Hematopoietic multipotent progenitor cell treated with erythropoietin and hydrocortisone succinate and interleukin-3 and kit ligand, for 17 days (in vitro differentiated cells): ENCODE measurements at places on chromosomes 2 and 18.

DNA sequence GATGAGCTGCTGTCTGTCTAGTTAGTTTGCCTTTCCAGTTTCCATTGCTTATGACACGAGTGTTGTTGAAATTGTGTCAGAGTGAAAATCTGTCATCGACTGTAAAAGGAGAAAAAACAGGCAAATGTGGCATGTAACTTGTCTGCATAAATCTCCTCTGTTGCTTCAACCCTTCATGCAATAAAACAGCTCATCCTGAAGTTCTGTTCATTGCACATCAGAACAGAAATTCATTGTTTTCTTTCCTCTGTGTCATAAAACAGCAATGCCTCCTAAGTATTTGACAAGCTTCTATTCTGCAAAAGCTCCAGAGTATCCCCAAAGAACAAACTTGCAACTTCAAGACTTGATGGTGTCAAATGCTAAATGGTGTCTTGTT lies 432.1 kb downstream of the MEIS1 start:
- DNase-seq, result no peak

DNA sequence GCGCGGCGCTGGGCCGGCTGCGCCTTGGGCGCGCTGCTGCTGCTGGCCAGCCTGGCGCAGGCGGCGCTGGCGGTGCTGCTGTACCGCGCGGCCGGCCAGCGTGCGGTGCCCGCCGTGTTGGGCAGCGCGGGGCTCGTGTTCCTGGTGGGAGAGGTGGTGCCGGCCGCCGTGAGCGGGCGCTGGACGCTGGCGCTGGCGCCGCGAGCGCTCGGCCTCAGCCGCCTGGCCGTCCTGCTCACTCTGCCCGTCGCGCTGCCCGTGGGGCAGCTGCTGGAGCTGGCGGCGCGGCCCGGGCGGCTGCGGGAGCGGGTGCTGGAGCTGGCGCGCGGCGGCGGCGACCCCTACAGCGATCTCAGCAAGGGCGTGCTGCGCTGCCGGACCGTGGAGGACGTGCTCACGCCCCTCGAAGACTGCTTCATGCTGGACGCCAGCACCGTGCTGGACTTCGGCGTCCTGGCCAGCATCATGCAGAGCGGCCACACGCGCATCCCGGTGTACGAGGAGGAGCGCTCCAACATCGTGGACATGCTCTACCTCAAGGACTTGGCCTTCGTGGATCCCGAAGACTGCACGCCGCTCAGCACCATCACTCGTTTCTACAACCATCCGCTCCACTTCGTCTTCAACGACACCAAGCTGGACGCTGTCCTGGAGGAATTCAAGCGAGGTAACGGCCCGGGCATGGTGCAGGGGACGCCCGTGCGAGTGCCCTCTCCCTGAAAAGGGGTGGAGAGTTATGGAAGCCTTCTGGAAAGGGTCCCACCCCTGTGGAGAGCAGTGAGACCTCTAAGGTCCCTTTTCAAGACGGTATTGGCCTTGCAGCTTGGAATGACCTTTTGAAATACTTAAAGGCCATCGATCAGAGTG lies 1.0 kb downstream of the CNNM3 start:
- no peak for DNase-seq

DNA sequence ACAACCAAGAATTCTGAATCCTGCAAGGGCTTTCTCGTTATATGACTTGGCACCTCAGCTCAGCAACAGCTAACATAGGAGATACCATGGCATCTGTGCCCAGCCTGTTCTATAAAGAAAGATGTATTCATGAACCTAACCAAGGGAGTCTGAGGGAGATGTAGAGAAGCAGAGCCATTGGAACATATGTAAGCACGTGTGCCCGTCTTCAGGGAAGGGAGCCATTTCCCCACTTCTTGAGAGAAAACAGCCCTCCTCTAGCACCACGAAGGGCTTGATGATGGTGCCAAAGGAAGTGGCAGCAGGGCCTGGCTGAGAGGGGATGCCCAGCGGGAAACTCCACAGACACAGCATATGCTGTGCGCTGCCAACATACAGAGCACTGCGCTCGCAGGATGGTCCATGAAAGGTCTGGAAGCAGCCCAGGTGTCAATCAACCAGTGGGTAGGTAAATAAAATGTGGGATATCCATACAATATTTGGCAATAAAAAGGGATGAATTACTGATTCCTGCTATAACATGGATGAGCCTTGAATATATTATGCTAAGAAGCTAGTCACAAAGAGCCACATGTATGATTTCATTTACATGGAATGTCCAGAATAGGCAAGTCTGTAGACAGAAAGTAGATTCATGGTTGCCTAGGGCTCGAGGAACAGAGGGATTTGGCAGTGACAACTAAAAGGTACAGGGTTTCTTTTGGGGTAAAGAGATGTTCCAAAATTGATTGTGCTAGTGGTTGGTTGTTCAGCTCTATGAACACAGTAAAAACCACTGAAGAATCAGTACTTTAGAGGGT lies 16.1 kb downstream of the TMEM247 start:
- no peak for DNase-seq

DNA sequence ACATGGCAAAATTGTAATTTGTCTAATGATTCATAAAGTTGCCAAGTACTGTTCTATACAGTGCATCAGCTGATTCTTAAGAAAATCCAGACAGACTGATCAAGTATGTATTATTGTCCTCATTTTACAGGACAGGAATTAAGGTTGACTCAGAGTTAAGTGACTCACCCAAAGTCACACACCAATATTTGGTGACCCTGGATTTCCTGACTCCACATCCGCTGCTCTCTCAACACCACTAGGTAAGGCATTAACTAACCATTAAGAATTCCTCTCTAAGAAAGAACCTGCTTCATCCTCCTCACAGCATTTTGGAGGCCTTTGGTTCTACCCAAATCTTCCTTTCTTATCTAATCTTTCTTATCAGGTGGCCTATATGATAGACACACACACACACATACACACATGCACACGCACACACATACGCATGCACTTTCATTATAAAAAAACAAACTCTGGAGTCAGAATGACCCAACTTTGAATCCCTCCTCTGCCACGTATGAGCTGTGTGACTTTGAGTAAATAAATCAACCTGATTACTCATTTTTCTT lies 150.8 kb downstream of the ANKRD44 start:
- no peak for DNase-seq

GRCh38 chr18:8899000-8899399 lies 193.6 kb downstream of the MTCL1 start:
- DNase-seq, result no peak

DNA sequence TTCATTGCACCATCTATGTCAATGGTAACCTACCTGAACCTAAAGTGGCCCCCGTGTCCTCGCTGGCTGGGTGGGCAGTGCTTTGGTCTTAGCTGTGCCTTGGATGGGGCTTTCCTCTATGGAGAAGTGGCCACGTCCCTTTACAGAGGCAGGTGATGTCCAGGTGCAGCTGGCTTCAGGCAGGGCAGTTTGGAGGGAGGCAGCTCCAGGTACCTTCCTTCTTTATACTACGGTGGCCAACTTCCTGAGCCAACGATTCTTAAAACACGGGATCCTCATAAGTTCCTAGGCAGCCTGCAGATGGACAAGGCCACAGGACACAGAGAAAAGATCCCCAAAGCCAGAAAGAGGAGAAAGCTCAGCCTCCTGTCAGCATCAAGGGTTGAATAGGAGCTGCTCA lies 517.3 kb upstream of the HS6ST1 start:
- DNase-seq, result no peak

DNA sequence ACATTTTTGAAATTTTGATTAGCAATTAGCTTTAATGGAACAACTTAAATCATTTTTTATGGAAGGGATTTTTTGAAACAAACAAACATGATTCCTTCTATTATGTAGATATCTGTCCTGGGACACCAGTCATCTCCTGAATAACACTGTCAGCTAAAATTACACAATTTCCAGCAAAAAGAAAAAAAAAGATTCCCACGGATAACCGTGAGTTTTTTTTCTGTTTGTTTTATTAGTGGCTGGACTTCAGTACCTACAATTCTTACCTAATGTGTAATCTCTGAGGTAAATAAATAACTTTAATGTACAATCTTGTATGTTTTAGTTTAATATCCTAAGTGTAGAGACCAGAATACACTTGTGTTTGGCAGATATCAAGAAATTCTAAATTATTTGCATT lies 126.6 kb upstream of the KYNU start:
- DNase-seq, result no peak

GRCh38 chr2:64697297-64698176 lies 43.8 kb upstream of the SERTAD2 start:
- DNase-seq, result no peak

DNA sequence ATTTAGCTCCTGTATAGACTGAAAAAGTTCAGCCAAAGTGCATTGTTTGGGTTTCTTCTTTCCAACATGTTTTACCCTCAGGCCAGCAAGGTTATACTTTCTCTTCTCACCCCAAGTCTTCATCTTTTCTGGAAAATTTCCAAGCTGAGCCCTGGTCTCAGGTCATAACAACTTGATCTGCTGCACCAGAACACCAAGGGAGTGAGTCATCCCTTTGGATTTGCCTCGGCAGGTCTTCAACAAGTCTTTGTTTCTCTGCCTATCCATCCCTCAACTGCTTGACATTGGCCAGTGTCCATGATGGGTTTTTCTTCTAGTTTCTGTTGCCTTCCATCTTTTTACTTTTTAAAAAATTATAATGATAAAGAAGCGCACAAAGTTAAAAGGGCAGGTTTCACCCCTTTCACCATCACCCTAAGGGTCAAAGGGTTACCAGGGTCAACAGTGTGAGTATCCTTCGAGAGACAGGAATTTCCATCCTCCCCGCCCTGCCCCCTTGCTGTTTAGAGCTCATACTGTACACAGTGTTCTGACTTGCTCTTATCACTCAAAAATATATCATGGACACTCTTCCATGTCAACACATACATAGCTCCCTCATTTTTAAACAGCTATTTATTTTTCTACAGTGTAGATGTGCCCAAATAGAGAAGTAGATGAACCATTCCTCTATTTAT lies 5.7 kb upstream of the SPATS2L start:
- no peak for DNase-seq

- no peak for DNase-seq
Measured at GRCh38 chr2:19871836-19872235, 29.9 kb downstream of the TTC32 start.

DNA sequence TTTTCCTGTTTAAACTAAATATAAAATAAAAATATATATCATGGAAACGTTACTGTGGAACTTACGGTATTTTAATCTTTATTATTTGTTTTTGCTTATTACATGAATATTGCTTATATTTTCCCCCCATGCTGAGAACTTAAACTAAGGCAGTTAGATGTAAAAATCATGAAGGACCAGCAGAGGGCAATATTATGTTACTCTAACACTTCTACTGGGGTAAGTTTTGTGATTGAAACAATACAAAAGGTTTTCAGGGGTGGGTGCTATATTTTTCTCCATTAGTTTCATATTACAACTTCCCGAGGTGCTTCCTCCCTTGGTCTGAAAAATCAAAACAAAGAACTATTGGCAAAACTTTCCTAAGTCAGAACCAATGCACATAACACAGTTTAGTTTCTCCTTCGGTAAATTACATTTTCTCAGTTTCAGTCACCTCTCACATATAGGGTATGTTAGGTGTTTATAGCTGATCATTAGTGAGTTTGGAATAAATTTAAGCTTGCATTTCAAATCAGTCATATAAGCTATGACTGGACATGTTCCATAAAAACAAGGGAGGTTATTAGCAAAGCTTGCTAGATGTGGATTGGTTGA lies 54.8 kb downstream of the ZNF407 start:
- peak; percentile 17 for DNase-seq

DNA sequence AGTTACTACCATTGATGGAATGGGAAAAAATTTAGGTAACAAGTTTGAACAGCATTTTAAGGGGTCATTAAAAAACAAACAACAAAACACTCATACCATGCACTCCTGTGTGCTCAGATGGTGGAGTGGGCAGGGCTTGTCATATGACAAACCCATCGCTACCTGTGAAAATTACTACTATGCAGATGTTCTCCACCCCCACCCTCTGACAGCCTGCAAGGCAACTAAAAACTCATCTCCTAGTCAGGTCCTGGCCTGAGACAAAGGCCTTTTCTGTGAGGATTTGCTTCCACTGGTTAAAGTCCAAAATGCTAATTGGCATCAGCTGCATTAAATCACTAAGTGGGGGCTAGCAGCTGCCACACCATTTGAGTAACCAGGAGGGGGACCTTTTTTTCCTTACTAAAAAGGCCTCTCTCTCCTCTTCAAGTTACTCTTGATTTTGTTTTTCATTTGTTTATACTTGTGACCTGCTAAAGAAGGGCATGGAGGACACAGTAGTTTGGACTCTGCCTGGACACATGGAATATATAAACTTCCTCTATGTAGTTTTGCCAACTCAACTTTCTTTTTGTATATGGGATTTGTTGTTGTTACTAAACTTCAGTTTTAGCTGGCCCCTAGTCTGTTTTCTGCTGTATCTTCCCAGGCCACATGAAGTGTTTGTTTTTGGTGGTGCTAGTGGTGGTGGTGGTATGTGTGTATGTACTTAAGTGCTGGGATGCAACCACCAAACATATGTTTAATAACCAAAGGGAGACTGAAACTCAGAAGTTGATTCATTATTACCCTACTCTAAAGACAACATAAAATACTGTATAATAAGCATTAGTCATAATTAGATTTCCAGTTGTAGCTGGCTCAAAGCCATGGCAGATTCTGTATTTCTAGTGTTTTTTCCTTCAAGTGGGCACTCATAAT lies 121.3 kb downstream of the MAP4K4 start:
- no peak for DNase-seq

DNA sequence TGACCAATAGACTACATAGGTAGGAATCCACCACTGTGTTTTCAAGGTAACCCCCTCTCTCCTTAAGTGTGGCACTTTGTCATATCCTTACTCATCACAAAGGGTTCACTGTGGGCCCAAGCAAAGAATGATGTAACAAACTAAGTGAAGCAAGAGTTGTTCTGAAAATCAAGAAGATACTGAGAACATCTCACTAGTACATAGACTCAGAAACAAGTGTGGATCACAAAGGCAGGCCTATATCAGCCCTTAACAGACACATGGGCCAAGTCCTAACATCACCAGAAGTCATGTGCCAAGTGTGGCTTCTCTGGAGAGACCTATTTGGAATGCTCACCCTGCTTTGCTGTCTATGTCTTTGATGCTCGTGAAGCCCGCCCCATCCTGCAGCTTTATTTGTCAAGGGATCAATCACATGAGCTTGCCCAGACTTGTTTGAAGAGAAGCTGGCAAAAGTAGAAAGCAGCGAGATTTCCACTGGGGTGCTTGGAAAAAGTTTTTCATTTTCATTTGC lies 131.2 kb upstream of the TTC39C start:
- DNase-seq, result no peak

DNA sequence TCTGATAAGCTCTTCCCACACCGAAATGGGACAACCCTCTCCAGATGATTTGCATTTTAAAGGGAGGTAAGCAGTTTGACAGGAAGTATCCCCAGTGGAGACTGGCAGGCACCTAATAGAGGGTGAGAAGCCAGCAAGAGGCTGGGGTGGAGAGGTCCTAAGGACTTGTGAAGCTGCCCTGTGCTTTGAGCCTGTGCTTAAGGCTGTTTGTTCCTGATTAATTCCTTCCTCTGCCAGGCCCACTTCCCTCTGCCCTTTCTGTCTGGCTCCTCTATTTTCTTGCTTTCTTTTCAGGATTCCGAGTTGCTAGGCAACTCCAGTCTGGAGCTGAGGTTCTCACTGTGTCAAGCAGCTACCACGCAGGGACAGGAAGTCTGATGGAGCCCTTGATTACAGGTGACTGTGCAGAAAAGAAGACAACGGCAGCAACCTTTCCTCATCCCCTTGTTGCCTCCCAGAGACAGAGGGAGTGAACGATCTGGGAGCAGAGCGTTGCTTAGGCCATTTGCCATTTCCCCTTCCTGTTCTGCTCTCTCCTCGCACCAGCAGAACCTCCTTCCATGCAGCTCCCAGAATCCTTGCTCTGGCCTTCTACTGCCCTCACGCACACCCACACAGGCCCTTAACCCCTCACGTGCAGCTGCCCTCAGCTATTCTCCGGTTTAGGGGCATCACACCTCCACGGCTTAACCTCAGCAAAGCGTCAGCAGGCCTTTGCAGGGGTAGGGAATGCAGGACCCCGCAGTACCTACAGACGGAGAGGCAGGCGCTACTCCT lies 103.6 kb upstream of the CELF4 start:
- DNase-seq, result no peak
